Activated CD8-positive, alpha-beta memory T cell treated with anti-CD3 and anti-CD28 coated beads for 48 hours (primary cell): ENCODE measurements at places on chromosomes 1 and 21.
A peak's percentile ranks its signal among the peaks of the same experiment; 100 is the strongest.

- DNase-seq: no peak
These were observed 318.2 kb upstream of the CAMK1G start for GRCh38 chr1:209265301-209265700.

DNA sequence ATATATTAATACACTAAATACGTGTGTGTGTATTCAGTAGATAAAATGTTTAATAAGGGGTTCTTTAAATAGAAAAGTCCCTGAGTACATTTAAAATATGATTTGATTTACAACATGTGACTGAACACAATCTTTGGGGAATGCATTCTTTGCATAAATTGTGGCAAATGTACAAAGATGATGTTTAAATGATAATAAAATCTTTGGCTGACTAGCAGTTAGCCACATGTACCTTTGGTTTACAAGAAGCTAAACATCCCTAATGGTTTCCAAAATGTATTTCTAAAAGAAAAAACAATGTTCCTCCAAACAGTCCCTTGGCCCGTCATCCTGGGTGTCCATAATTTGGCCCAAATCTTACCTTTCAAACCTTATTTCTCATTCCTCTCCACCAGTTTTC lies 106.4 kb upstream of the MARK1 start:
- DNase-seq: no peak

DNA sequence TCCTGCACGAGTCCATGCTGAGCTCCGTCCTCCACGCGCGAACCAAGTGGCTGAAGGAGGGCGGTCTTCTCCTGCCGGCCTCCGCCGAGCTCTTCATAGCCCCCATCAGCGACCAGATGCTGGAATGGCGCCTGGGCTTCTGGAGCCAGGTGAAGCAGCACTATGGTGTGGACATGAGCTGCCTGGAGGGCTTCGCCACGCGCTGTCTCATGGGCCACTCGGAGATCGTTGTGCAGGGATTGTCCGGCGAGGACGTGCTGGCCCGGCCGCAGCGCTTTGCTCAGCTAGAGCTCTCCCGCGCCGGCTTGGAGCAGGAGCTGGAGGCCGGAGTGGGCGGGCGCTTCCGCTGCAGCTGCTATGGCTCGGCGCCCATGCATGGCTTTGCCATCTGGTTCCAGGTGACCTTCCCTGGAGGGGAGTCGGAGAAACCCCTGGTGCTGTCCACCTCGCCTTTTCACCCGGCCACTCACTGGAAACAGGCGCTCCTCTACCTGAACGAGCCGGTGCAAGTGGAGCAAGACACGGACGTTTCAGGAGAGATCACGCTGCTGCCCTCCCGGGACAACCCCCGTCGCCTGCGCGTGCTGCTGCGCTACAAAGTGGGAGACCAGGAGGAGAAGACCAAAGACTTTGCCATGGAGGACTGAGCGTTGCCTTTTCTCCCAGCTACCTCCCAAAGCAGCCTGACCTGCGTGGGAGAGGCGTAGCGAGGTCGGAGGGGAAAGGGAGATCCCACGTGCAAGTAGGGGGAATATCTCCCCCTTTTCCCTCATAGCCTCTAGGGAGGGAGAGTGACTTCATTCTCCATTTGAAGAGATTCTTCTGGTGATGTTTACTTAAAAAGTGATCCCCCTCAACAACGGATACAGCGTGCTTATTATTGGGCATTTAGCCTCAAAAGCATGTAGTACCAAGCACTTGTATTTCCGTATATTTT lies 991 bp downstream of the PRMT6 start:
- DNase-seq: peak; percentile 25

DNA sequence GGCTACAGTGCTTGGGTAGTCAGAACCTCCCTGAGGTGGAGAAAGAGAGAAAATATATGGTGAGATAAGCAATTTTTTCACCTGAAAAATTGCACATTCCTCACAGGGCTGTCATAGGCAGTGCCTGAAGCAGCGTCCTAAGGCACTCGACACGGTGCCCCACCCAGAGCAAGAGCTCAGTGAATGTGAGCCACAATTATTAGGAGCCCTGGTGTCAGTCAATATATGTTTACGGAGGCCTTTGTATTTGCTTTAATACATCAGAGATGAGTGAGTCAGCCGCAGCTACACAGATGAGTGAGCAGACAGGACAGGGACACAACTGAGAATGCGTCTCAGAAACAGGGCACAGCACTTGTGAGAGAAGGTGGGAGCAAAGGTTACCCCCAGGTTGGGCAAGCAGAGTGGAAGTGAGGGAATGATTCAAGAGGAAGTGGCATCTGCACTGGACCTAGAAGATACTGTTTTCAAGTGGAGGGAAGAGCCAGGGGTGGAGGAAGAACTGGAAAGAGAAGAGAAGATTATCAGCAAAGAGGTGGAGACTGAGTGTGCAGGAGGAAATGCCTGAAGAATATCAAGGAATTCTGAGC lies 5.2 kb upstream of the PIGC start:
- DNase-seq: no peak

- no peak for DNase-seq
These were observed 31.4 kb upstream of the BCL9 start for GRCh38 chr1:147509786-147510395.

DNA sequence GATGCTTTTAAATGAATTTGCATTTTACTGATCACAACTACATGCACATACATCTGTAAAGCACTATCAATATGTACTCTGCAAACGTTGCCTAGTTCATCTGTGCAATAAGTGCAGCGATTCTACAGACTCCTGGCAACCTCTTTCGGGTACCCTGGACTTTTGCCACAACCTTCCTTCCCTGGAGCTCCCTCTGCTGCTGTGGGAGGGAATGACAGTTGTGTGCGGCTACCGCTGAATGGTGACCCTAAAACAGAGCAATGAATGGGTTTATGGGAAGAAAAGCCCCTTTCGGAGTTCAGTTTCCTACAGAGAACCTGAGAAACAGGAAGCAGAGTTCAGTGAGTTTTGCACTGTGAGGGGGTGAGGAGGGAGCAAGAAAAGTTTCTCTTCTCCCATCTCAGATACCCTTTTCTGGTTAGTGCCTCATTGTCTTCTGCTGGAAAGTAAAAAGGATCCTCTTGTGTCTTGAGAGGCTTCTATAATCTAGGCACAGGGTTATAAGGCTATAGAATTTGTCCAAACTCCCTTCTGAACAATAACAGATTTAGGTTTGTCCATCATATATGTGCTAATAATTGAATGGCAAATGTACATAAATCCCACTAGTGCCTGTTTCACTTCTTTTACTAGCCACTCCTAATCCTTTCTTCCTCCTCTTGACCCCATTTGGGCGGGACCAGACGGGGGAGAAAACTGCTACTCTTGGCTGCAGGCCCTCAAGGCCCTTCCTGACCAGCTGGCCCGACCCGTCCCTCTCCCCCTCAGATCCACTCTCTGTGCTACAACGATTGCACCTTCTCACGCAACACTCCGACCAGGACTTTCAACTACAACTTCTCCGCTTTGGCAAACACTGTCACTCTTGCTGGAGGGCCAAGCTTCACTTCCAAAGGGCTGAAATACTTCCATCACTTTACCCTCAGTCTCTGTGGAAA lies 19.8 kb upstream of the SARS1 start:
- no peak for DNase-seq

DNA sequence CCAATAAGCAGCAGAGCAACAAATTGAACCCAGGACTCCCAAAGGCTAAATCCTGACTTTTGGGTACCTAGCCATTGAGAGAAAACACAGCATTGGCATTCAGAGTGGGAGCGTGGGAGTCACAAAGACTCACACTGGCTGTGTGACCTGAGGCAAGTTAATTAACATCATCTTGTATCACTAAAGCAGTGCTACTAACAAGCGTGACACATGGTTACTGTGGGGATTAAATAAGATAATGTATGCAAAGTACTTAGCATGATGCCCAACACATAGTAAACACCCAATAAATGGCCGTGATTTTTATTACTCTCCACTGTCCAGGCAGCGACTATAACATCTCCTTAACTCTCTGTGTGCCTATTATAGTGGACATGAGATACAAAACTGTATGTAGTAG lies 73.3 kb downstream of the CD34 start:
- no peak for DNase-seq

DNA sequence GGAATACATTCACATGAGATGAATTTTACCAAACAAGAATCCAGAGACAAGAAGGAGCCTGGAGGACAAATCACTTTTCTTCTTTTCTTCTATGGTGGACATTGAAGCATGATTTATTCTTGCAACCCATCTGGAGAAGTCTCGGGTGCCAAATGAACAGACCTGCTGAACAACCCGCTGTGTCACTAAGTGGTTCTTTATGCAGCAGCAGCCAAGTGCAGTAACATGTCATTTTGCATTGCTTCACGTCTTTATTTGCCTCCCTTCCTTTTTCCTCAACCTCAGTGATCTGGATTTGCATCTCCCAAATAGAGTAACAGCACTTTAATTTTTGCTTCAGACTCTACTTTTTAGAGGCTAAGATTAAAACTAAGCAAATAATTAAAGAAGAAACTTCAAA lies 50.0 kb upstream of the TENT5C start:
- DNase-seq: no peak

DNA sequence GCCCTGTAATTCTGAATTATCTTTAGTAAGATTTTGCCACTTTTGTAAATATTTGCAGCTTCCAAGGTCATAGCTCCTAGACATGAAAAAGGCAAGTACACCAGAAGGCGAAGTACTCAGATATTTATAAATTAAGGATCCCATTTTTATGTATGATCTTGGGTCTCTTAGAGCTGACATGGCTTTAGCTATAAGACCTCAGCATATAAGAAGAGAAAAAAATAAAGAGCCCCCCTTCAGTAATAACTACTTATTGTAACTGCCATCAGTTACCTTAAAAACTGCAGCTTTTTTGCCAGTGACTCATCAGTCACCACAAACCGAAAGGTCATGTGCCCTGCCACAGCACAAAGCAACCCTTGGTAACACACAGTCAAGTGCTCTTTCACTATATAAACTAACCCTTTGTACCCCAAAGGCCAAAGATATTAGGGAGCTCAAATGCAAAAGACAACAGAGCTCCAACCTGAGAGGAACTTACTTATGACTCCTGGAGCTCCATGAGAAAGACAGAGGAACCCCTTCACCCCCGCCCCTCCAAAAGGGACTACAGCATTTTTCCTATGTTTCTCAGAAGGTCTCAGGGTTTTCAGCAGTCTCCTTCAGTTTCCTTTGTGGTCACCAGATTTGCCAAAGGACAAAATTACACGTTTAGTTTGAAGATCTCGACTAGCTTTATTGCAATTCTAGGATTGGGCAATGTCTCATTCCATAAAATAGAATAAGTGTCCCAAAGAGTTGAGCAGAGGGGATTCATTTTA lies 219.8 kb upstream of the DUSP10 start:
- DNase-seq: peak; percentile 19

DNA sequence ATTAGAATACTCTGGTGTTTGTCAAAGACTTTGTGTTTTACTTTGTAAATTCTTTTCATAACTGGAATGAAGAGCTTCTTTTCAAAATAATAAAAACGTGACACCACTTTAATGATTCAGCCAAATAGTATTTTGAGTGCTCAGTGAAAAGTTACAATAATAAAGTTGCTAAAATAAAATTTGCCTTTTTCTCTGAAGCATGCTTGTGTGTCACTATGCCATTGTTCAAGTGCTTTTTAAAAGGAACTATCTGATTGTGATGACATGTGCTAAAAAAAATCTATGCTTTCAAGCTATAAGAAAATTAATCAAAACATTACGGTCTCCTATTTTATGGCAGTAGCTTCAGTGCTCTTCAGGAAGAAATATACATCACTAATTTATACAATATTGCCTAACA lies 1290.5 kb upstream of the B3GALT2 start:
- no peak for DNase-seq

DNA sequence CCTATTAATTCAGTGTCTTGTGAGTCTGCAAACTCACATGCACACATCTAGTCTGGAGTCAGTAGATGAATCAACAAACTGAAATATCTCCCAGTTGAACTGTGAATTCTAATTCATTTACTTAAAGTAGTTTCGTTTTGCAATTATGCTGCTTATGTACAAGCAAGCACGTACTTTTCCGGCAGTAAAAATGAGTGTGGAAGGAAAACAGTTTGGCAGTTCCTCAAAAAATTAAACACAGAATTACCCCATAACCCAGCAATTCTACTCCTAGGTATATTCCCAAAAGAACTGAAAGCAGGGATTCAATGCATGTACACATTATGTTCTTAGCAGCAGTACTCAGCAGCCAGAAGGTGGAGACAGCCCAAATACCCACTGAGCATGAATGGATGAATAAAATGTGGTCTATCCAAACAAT lies 49.3 kb downstream of the GNB1 start:
- DNase-seq: no peak

- no peak for DNase-seq
These were observed 164.3 kb downstream of the GRIK1 start for GRCh38 chr21:29775462-29775861.

DNA sequence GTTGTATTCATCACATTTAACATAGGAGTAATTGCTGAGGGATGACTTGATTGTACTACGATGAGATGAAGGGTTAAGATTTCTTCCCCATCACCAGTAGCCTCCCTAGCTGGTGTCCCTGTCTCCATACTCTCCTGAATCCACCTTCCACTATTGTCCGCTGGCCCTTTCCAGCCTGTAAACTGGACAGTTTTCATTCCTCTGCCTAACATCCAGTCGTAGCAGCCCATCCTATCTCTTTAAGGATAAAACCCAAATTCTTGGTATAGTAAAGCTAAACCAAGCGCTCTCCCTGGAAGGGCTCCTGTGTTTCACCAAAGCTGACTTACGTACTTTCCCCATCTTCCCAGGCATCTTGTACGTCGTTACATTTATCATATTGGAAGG lies 670 bp downstream of the COX20 start:
- DNase-seq: no peak

DNA sequence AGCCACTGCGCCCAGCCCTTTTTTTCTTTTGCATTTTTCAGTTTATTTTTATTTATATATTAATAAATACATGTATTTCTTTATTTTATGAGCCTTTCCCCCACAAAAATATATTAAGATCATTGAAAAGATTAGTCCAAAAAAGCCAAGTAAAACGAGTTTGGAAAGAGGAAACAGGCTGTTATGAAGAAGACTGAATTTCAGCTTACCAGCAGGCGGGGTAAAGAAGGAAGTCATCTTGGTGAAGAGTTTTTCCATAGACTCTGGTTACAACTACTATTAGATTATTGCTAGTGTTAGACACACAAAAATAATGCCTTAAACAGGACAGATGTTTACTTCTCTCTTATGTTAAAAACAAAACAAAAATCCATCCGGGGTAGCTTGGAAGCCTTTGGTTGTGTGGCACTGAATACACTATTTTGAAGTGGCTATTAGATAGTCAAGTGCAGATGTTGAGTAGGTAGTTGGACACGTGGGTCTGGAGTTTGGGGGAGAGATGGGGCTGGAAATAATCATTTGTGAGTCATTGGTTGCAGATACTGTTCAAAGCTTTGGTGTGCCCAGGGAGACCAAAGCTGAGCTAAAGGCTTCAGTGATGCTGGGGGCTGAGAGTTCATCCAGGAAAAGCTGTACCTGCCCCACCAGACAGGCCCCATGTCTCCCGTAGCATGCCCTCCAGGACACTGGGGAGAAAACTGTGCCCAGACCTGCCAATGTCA lies 8.7 kb upstream of the LRRC71 start:
- DNase-seq: no peak

GRCh38 chr1:22325531-22326371 lies 125.9 kb upstream of the ZBTB40 start:
- DNase-seq: no peak
